Renal cortical epithelial cell (primary cell): ENCODE measurements at places on chromosomes 7 and 10.

DNA sequence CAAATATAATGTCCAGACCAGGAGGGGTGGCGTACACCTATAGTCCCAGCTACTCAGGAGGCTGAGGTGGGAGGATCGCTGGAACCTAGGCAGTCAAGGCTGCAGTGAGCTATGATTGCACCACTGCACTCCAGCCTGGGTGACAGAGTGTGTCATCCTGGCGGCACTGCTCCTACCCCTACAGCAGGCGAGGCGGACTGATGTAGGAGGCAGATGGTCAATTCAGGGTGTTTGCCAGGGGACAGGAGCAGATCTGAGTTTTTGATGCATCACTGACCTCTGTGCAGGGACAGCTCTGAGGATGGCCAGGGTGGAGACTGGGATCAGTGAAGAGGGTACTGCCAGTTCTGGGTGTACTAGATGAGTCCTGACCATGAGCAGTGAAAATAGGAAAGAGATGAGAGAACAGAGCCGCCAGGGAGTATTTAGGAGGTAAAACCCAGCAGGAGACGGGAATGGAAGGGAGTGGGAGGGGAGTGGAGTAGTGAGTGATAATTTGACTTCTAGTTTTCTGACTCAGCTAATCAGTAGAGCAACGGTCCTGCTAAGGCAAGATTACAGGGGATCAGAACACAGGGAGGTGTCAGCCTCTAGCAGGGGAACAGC, 75.3 kb downstream of the HIP1 start:
- DNase-seq: no peak

- no peak for DNase-seq
These were observed 18.3 kb upstream of the ELN start for GRCh38 chr7:74009719-74010118.

- DNase-seq: no peak
These were observed 512.0 kb downstream of the TCERG1L start for GRCh38 chr10:130799532-130799931.

DNA sequence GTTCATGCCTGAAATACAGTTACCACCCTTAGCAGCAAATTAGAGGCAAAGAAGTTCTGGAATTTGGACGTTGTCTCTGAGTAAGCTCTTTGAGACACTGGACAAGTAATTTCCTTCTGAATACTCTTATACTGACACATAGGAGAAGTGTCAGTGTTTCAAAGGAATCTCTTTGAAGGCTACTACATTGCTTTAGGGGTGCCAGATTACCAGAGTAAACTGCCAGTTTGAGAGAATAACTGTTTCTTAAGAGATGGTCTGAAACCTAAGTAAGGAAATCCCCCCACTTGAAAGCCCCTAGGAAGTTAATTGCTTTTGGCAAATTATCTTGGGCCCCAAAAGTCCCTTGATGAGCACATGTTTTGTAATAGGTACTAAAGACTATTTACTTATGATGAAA, 3.4 kb downstream of the FAS start:
- peak; percentile 49 for DNase-seq

DNA sequence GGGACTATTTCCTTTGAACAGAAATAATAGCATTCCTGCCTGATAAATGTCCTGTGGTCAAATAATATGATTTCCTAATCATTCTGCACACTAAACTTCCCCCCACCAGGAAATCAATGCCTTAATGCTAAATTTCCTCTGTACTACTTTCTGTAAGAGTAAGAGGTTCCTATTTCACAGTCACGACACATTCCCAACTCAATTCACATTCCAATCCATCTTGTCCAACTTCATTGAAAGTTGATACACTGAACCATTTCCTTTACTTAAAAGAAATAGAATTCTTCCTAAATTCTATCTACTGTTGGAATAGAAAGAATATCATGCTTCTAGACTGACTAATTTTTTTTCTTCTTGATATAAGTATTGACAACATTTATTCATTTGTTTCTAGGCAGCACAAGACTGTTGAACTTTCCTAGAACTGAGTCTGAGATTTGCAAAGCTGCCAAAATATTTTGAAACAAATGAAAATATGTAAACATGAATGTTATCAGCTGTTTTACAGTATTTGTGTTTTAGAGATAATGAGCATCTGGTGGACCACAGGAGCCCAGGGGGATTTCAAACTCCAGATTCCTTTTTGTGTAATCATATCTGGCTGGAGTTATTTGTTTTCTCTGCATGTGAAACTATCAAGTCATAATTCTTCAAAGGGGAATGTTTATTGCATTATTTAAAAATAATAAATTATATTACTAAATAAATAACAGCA, 121.5 kb downstream of the TPST1 start:
- no peak for DNase-seq

GRCh38 chr7:97845622-97846203, 26.5 kb downstream of the ASNS start:
- peak; percentile 27 for DNase-seq

- DNase-seq: no peak
These were observed 31.4 kb upstream of the RSU1 start for GRCh38 chr10:16848562-16849154.

DNA sequence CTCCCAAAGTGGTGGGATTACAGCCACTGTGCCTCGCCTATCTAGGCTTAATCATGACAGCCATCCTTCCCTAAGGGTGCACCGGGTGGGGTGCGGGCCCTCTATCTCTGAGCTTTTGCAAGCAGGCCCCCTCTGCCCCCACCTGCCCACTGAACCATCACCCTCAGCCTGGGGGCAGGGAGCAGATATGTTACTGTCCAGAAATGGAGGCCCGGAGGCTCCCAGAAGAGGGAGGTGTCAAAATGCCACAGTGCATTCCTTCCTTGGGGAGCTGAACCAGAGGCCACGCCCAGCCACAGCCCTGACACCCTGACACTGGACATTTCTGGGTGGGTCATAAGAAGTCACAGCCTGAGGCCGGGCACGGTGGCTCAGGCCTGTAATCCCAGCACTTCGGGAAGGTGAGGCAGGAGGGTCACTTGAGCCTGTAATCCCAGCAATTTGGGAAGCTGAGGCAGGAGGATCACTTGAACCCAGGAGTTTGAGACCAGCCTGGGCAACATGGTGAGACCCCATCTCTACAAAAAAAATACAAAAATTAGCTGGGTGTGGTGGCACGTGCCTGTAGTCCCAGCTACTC, 129.8 kb upstream of the TNRC18 start:
- no peak for DNase-seq

- DNase-seq: no peak
These were observed 59.2 kb downstream of the CDHR3 start for GRCh38 chr7:106022193-106022821.
